NCI-H2029 (cell line): ENCODE measurements at places on chromosomes 3 and 15.

DNA sequence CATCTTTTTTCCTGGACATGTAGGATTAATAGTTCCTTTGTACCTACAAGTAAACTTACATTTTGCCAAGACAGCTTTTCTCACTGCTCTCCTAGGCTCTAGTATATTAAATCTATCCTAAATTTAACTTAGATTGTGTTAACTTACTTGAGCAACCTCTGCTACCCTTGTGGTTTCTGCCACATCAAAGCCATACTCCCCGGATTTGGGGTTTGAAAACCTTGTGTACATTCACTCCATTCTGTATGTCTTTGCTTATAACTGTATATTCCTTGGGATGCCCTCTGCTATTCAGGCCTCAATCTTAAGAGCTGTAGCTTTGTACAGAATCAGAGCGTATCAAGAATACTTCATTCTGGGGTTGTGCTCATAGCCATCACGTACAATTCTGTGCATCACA is 60.4 kb downstream of the ARIH1 start:
- DNase-seq, result no peak

GRCh38 chr3:133845127-133845526 is 39.5 kb downstream of the SRPRB start:
- no peak for DNase-seq

DNA sequence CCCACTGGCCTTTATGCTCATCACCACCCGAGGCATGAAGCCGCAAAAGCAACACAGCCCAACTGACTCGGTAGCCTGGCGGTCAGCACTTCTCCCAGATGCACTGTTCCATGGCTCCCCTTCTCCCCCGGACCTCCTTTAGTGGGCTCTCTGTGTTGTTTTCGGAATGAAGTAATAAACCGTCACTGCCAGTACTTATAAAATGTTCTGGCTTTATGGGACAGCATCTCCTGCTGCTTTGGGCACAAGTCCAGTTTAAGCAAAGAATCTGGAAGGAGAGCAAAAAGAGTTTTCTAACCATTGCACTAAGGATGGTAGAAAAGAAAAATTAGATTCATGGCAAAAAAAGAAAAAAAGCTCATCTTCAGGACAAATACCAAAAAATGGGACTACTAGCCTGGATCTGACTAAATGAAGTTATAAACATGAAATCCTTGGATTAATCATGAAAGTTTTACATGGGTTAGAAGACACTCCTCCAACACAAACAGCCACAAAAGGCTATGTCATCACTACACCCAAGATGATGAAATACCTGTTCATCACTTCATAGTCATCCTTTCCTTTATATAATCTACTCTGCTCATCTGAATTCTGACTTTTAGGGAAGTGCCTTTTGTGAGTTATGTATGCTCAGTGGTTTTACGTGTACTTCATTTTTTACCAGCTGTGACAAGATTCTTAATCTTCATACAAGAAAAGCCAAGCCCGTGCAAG is 89.5 kb upstream of the UBE2E2 start:
- DNase-seq, result no peak

DNA sequence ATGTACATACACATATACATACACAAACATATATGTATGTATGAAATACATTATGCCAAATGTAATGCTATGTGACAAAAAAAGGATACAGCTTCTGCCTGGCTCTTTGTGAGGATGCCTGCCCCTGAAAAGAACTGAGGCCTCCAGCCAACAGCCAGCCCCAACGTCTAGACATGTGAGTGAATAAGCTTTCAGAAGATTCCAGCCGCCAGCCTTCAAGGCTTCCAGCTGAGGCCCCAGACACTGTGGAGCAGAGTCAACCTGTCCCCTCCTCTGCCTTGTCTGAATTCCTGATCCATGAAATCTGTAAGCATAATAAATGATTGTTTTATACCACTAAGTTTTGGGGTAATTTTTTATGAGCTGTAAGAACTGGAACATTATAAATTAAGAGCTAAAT is 24.7 kb downstream of the GXYLT2 start:
- no peak for DNase-seq

DNA sequence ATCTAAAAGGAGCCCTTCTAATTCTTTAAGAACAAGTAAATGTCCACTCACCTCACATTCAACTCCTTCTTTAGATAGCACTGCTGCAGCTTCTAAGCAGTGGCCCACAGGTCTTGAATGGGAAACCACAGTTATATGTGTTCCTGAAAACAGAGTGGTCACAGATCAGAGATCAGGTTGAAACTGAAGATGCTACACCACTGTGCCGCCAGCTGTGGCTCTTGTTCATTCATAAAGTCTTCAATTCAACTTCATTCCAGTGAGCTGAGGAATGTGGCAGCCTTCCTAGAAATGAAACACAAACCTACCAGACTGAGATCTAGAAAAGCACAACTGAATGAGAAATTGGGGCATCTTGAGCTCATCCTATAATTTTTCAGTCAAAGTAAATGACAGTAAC is 4.0 kb downstream of the PDHB start:
- no peak for DNase-seq

DNA sequence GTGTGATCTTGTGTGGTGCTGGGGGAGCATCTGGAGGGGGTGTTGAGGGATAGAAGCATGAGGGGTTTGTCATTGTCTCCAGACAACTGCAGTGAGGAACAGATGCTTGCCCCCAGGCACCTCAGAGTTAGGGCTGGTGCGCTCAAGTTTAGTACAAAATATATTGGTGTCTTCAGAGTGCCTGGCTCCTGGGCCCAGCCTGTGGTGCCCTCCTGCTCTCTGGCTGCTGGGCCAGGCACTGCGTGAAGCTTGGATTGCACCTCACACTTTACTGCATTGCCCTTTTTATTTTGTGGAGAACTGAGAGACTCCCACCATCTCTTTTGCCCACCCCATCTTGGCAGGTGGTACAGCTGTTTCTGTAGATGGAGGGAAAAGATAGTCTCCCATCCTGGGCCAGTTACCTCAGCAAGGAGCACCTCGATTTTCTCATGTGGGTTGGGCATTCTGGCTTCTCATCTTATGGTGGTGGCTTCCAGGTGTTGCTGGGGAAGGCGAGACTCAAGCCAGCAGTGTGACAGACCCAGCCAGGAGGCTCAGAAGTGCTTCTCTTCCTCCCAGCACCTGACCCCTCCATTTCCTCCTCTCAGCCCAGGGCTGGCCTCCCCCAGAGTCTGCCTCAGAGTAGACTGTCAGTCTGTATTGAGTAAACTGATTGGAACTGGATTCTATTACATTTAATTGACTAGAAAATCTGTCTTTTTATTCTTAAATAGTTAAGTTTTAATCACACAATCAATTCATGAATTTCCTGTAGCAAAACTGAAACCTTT is 140.5 kb downstream of the DNAJB8 start:
- no peak for DNase-seq

GRCh38 chr15:31158858-31159569 is 57.5 kb upstream of the TRPM1 start:
- DNase-seq, result no peak

DNA sequence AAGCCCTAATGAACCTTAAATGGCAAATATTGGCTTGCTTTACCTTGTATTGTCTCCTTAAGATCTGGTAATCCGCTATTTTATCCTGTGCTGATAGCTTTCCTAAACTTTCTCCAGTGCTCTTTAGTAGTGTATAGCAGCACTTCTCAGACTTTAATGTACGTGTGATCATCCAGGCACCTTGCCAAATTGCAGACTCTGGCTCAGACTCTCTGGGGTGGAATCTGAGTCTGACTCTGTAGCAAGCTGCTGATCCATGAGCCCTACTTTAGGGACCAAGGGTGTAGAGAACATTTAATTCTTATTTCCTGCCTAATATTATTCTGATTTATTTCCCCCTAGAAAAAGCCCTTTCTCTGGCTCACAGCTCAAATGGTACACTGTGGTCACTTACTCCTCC is 518.8 kb upstream of the ZNF385D start:
- no peak for DNase-seq

GRCh38 chr15:100022391-100022790 is 289.2 kb upstream of the LYSMD4 start:
- DNase-seq, result no peak

- DNase-seq, result peak; percentile 76
Measured at GRCh38 chr15:65516997-65517865, at the start of gene DPP8. Gene DPP8 (minus strand): TSS chr15:65517689. CDS start chr15:65512553, 5,136 bp downstream.

DNA sequence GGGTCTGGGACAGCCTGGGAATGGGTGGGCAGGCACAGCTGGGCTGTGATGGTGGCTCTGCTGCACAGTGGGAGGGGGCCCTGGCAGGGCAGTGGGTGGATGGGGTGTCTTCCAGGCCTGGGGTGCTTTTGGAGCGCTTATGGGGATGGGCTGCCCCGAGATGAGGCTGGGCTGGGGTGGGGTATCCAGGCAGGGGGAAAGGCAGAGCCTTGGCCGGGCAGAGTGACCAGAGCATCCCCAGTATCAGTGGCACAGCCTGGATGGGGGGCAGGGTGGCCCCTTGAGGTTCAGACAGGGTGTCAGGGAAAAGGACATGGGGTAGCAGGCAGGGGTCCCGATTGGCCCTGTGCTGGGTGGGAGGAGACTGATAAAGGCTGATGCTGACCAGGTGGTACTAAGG is 26.6 kb downstream of the HDAC11 start:
- DNase-seq, result no peak

- peak; percentile 41 for DNase-seq
Measured at GRCh38 chr3:52317208-52318000, 1.3 kb downstream of the DNAH1 start.

DNA sequence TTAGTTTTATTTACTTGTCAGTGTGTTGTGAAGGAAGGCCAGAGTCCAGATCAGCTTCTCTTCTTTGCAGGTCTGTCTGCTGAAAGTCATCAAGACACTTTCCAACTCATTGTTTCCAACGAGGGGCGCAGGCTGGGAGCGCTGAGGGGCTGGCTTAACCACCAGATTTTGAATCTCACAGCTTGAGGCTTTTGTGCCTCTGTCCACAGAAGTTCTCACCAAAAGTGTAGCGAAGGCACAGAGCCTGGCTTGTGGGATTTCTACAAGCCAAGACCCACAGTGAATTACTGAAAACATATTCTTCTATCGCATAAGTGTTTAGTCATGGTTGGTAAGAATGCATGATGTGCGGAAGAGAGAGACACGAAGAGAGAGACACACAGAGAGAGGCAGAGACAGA is 35.2 kb downstream of the BHLHE40 start:
- DNase-seq, result no peak

- no peak for DNase-seq
Measured at GRCh38 chr15:95265419-95265997, 1034.1 kb downstream of the MCTP2 start.

- DNase-seq, result peak; percentile 72
Measured at GRCh38 chr3:30012941-30013543, 593.4 kb upstream of the TGFBR2 start.

GRCh38 chr15:90512981-90513380 is 16.7 kb upstream of the CRTC3 start:
- DNase-seq, result no peak

- no peak for DNase-seq
Measured at GRCh38 chr3:29319262-29319661, 38.4 kb downstream of the RBMS3 start.

- no peak for DNase-seq
Measured at GRCh38 chr15:75063889-75064288, 40.5 kb downstream of the PPCDC start.

DNA sequence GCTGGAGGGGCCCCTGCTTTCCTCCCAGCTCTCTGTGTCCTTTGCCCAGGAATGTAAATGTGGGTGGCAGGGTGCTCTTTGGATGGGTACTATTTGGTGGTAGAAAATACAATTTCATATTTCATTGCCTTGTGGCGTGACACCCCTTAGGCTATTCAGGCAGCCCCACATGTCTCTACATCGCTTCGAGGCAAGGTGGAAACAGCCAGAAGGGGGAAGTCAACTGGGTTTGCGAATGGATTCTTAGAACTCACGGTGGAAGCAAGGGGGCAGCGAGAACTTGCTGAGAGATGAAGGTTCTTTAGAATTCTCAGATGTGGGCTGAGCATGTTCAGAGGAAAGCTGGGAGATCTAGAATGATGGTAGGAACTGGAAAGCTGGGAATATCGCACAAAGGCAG is 25.3 kb downstream of the PLA2G4D start:
- DNase-seq, result no peak

GRCh38 chr15:71603379-71603778 is 207.0 kb upstream of the NR2E3 start:
- DNase-seq, result no peak

DNA sequence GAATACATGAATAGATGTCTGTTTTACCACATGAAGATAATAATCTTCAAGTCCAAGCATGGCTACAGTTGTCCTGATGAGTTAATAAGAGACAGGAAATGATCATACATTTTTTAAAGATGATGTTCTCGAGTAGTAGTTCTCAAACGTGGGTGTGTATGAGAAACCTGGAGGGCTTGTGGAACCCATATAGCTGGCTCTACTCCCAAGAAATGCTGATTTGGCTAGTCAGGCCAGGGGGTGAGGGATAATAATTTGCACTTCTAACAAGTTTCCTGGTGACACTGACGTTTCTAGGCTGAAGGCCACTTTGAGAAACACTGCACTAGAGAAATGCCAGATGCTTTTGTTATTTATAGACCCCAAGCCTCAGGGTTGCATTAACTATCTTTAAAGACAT is 37.0 kb downstream of the ROPN1B start:
- no peak for DNase-seq

- no peak for DNase-seq
Measured at GRCh38 chr3:147369231-147369630, 37.1 kb downstream of the ZIC4 start.

- peak; percentile 11 for DNase-seq
Measured at GRCh38 chr3:19348941-19349564, 200.7 kb downstream of the KCNH8 start.

DNA sequence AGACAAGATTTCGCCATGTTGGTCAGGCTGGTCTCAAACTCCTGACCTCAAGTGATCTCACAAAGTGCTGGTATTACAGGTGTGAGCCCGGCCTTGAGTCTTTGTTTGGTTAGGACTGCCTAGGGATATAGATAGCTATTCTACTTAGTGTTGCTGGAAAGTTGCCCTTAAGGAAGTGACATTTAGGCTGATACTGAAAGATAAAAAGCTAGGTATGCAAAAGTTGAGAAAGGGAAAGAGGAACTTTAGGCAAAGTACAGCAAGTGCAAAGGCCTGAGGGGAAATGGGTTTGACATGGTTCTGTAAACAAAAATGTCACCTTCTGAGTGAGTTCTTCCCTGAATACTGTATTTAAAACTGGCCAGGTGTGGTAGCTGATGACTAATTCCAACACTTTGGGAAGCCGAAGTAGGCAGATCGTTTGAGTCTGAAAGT is 111.5 kb downstream of the ZNF609 start:
- no peak for DNase-seq

GRCh38 chr3:38878646-38879045 is 62.6 kb upstream of the SCN10A start:
- no peak for DNase-seq

DNA sequence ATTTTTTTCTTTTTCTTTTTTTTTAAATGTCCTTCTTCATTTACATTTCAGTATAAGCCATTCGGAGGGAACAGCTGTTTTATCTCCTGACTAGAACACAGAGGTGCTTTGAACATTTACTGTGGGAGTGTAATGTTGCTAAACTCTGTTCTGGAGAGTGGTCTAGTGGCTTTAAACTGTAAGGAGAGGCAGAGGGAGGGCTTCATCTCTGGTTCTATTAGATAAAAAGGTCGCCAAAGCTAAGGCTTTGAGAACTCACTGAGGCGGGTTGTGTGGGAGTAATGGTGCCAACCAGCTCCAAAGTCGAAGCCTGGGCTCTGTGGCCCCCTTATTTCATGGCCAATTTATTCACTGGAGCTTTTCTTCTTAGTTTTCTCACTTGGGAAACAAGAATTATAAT is 133.2 kb downstream of the ANXA2 start:
- no peak for DNase-seq

GRCh38 chr3:23713641-23714040 is 92.1 kb upstream of the UBE2E1 start:
- no peak for DNase-seq
